Fibroblast of skin of back (primary cell): ENCODE measurements at places on chromosomes 12 and 14.
A peak's percentile ranks its signal among the peaks of the same experiment; 100 is the strongest.

- no peak for DNase-seq
These were observed 33.6 kb downstream of the SSH1 start for GRCh38 chr12:108823804-108824203.

GRCh38 chr14:100237735-100238418 lies 1.1 kb upstream of the YY1 start:
- peak; percentile 63 for DNase-seq

DNA sequence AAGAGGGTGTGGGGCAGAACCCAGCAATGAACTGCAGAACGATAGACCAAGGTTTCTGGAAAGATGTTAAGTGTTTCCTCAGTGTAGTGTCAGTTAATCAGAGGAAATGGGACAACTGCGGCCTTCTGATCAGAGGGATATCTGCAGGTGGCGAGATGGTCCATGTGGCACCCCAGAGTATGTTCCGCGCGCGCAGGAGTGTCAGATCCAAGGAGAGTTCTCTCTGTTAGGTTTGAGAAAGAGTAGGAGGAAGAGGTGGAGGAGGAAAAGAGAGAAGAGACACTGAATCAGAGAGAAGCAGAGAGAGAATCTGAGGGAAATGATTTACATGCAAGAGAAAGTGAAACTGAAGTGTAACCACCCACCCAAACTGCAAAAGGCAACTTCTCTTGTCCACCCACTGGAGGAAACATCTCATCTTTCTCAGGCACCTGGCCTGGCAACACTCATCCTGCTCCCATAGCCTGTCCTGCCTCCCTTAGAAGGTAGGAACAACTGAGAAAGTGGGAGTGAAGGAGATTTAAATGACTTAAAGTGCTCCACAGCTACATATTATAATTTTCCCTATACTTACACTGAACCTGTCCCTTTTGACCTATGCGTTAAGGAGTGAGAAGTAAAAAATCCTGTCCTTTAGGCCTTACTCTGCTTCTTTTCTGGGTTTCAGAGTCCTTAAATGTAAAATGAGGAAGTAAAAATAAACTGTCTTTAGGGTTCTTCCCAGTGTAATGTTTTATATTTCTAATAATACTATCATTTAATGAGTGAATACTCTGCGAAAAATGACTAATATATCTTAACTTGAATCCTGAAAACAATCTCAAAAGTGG lies 6.8 kb upstream of the TESPA1 start:
- DNase-seq: no peak

DNA sequence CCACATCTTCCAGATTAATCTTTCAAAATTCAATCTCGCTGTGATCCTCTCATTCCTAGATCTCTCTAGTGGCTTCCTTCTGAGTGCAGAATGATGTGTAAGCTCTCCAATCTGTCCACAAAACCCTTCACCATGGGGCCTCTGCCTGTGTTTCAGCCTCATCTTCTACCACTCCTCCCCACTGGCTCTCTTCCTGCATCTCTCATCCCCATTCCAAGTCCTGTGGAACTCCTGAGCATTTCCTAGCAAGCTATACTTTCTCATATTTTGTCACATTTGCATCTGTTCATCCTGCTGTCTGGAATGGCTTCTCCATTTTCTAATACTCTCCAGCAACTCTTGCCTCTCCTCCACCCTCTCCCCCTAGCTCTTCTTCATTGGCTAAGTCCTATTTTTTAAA lies 242.0 kb upstream of the DAAM1 start:
- DNase-seq: no peak

DNA sequence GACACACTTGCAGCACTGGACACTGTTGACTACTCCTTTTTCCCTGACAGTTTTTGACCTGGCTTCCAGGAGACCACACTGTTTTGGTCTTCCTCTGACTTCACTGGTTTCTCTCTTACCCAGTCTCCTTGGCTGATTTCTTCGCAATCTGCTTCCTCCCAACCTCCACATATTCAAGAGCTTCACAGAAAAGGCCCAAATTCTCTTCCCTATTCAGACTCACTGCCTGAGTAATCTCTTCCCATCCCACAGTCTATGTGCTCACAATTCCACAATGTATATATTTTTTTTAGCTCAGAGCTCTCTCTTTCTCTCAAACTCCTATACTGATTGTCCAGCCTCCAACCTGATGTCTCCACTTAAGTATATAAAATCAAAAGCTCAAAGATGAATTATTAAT lies 115.4 kb downstream of the SINHCAF start:
- no peak for DNase-seq
